ENCODE measurements at places on chromosomes 1 and 21. TPM values are rescaled to one million over a fixed set of nuclear protein-coding genes. Genes with fewer than 3 reads are reported as not detected.

Gene SEMA6C
- 0.38 TPM for total RNA-seq

Gene HPCA
- not detected for total RNA-seq

Gene BARHL2
- total RNA-seq = not detected

Gene KRTAP21-1
- total RNA-seq = not detected

Gene C4BPB
- total RNA-seq = not detected

Measured in bronchial epithelial cell (primary cell).